Fibroblast of gingiva (primary cell): ENCODE measurements at places on chromosomes 7 and 10.

GRCh38 chr10:70052462-70053217 is at the start of gene MACROH2A2:
MACROH2A2 (plus strand) TSS chr10:70052846; CDS start chr10:70075659, 22,813 bp downstream.
- peak; percentile 71 for DNase-seq

GRCh38 chr7:150311146-150311545 is 12.0 kb upstream of the LRRC61 start:
- DNase-seq, result no peak

GRCh38 chr10:123087786-123088185 is 48.0 kb upstream of the HMX3 start:
- DNase-seq, result no peak

DNA sequence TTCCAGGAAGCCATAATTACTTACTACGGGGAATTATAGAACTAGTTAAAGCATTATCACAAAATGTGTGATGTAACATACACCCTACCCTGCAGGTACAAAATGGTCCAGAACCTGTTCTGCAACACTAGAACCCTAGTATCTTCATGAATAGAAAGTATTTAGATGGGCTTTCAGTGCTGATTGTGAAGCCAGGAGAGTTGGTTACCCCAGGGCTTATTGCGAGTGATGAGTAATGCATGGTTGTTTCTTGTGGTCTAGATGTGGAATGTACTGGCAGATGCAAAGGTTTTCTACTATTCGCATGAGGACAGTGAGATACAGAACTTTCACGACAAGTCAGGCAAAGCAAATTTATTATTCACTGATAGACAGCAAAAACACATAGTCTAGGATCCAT is 33.6 kb upstream of the AGR3 start:
- peak; percentile 84 for DNase-seq

GRCh38 chr7:112453505-112454171 is 3.4 kb downstream of the IFRD1 start:
- DNase-seq, result peak; percentile 81

DNA sequence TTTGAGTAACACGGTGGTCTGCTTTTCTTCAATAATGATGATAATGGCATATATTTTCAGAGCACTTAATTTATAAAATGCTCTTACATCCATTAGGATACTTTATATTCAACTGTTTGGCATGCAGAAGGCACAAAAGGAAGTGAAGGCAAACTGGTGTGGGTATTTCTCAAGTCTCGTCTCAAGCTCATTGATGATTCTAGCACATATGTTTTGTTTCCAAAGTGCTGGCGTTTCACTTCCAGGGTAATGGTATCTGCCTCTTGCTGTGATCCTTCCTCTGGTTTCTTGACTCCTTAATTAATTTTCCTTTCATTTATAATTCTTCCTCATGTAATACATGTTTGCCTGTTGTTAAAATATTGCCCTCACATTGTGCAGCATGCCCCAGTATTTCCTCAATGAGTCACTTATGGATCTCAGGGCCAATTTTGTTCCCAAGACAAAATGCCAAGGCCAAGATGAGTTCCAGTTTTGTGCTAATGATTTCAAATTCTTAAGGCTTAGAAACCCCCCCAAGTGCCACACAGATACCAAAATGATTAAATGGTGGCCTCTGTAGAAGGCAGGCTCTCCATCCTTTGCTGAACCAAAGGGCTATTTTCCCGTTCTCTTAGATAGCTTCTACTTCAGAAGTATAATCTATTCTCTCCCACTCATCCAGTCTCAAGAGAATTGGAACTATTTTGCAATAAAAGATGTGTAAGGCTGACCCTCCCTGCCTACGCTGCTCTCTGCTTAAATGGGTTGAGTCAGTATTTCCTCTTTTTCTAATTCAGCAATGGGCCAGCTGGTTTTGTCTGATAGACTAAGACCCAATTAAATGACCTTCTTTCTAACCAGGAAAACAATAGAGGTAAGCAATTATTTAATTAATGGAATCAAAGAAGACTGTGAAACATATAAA is 171.2 kb downstream of the ZNF365 start:
- DNase-seq, result peak; percentile 63

DNA sequence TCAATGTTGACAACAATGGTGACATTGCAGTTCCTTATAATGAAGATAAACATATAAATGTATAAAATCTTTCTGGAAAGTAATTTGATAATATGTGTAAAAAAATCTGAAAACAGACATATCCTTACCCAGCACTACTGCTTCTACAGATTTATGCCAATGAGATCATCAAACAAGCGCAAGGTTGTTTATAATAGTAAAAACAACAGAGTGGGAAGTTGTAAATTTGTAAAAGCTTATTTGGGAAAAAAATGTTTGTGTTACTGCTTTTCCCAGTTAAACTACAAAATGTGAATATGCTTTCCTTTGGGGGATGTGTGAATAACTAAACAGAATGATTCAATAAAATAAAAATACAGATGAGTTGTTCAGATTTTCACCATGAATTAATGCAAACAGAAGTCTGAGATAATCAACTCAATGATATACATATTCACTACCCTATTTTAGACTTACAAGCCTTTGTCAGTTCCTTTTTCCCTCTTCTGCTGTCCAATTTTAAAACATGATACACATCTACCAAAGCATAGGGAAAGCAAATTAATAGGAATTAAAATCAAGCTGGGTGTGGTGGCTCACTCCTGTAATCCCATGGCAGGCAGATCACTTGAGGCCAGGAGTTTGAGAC is 82.1 kb downstream of the USP6NL start:
- DNase-seq, result no peak

DNA sequence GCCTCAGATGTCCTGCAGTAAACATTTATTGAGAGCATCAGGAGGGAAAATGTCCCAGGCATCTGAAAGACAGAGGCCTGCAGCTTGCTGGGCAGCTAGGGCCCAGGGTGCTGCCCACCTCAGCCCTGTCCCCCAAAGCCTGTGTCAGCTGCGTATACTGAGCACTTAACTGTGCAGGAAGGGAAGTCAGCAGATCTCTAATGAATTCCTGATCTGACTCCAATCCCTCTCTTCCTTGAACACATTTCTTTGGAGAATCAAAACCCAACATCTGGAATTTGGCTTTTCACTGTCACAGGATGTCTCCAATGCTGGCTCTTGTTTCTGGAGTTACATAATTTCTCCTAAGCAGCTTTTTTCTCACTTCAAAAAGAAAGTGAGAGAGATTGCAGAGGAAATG is 364.7 kb upstream of the NFE2L3 start:
- no peak for DNase-seq

DNA sequence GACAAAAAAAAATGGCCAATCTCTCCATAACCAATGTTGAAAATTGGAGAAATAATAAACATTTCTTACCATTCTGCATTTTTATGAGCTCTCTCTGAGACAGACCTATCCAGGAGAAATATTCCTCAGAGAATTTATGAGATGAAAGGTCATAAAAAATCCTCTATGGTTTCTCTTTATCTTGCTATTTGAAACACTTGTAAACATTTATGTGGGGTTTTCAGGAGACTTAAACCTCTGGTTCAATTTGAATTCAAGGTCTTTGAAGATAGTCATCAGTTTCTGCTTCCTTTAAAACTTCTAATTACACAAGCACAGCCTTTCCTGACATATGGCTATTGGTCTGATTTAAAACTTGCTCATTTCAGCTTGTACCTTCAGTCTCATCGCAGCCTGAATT is 78.5 kb upstream of the APBB1IP start:
- no peak for DNase-seq

DNA sequence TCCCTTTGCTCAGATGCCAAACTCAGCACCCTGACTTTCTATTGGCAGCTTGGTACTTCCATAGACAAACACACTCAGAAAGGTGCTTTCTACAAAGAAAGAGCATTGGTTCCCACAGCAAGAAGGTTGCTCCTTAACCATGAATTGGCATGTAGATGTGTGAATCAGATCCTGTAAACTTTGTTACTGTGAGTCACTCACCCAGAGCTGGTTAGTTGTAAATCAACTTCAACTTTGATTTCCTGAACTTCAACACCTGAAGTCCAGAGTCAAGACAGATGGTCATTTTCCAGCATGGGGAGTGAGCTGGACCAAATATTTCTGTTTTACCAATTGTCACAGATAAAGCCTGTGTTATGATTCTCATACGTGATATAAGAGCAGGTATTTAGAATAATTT is 797.2 kb downstream of the TNS3 start:
- DNase-seq, result no peak

DNA sequence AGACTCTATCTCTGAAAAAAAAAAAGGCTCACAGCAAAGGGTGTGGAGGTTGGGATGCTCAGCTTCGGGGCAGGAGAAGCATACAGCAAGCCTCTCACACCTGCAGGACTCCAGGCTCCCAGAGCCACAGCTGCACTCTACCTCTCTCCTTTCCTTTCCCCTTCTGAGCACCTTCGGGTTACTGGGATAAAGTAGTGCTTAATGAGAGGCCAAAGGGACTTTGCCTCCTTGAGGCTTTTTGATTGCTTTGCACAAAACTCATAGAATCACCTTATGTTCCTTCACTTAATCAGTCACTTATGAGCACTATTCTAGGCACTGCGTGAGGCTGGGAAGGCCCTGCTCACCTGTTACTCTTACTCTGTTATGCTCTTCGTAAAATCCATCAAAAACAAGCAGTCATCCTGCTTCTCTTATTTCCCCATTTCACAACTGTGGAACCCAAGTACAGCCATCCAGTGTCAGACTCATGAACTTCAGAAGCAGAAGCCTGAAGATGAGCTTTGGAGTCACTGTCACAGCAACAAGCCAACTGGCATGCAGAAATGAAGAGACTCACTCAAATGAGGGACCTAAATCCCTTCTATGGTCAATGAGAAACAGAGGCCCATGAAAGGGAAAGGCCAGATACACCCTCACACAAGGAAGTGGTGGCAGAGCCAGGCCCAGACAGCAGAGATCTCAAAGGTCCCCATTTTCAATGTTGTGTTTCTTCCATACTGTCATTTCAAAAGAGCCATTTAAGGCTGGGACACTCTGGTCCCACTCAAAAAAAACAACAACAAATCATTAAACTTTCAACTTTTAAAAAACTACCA is 205.4 kb downstream of the KCNMA1 start:
- no peak for DNase-seq

DNA sequence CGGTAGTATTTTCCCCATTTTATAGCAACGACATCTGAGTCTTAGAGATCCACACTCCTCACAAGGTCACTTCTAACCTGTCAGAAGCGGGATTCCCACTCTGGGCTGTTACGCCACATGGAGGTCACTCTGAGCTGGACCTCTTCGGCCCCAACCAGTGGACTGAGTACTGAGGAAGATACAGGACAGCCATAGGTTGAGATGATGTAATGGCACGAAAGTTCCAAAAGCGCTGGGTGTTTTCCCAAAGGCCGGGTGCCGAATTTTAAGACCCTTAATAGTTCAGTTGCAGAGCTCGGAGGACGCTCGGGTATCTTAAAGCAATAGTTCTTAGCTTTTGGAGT is 699 bp downstream of the GHITM start:
- peak; percentile 10 for DNase-seq

DNA sequence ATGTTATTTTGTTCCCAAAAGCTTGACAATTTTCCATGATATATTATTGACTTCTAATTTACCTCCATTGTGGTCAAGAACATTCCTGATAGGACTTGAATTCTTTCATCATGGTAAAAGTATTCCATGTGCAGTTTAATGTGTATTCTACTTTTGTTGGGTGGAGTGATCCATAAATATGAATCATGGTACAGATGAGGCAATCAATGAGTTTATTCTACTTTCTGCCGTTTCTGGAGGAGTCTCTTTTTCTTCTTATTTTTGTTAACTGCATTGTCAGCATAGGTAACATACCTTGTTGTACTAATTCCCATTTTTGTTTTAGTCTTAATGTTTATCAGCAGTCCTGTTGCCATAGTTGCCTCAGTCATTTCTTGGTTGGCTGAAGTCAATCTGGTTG is 69.6 kb downstream of the SHOC2 start:
- DNase-seq, result no peak

DNA sequence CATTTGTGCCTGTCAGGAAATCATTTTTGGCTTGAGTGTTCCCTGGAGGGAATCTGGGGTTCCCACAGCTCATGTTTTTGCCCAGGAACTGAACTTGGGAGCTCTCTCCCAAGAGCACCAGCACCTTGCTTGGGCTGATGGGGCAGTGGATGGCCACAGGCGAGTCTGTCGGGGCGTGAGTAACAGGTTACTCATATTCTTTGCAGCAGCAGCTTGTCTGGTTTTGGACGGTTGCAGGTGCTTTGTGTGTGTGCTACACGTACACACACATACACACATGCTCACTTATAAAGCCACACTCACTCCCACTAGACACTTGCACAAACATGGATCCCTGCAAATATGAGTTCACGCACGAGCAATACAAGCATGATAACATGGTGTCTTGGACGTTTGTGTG is 2.9 kb upstream of the PALD1 start:
- no peak for DNase-seq

DNA sequence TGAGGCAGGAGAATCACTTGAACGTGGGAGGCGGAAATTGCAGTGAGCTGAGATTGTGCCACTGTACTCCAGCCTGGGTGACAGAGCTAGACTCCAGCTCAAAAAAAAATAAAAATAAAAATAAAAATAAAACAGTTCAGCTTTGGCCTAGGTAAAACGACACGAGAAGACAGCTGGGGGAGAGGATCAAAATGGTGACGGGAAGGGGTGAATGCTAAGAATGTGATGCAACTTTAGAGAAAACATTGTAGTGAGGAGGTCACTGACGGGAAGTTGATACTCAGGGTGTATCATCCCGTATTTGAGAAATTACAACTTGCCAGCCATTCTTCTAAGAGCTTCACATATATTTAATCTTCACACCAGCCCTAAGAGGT is 1.1 kb downstream of the NDST2 start:
- peak; percentile 65 for DNase-seq

GRCh38 chr7:73972614-73973013 is 55.4 kb upstream of the ELN start:
- DNase-seq, result no peak

DNA sequence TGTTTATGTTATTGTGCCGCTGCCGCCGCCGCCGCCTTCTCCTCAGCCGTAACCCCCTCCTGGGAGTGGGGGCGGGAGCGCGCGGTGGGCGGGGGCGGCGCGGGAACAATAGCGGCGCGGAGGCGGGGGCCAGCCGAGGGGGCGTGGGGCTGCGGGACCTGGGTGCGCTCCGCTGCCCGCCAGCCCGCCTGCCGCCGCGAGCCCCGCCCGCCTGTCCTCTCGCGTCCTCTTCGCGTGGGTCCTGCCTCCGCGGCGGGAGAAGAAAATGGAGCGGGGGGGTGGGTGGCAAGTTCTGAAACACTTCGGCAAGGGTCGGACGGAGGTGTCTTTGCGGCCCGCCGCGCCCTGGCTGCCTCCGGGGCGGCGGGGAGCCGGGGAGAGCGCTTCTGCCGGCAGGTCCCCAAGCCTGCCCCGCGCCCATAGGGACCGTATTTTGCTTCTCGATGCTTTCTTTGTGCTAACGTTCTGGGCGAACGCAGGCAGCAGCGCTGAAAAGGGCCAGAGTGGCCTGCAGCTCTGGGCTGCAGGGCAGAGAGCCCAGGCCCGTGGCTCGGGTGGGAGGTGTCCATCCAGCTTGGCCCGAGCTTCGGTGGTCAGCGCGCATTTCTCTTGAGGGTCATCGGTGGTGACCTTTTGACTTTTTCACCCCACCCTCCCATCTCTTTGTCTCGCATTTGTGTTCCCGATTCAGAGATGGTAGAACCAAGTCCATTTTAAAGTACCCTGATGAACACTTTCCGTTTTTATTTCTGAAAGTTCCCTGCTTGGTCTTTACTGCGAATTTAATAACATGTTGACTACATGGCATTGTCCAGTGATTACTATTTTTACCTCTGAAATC is 613 bp downstream of the MAPK8 start:
- DNase-seq, result peak; percentile 55

GRCh38 chr7:50307368-50308032 is 3.0 kb downstream of the IKZF1 start:
- DNase-seq, result no peak

GRCh38 chr7:71793251-71793650 is 618.9 kb downstream of the CALN1 start:
- DNase-seq, result no peak
